ENCODE measurements at places on chromosomes 16 and 17. TPM values are rescaled to one million over a fixed set of nuclear protein-coding genes. Genes with fewer than 3 reads are reported as not detected.

The PDILT gene
- not detected for polyA plus RNA-seq

The FOXJ1 gene
- 17.4 TPM for polyA plus RNA-seq

DNA sequence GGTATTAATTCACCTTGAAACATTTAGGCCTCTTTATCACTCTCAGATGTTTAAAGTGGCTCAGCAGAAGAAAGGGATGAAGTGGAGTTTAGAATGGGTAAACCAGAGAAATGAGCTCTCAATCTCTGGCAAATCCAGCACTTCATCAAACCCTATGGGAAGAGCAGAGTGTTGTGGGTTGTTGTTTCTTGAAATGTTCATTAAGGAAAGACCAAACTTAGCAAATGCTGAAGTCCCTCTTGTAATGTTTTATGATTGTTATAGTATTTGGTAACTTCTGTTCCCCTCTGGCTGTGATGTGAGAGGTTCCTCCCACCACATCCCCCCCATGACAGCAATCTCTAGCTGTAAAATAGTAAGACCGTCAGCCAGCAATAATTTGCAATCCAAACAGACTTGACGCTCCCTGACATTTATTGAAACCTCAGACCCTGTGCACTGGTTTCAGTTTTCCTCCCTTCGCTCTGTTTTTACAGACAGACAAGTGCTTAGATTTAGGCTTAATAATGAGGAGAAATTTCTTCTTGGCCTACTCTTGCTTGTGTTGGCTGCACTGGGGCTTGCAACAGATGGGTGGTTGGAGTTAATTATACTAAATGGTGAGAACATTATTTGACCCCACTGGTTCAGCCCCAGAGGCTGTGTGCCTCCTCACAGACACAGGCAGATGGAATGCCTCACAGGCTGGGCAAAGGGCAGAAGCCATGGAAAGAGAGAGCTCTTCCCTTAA lies 609.4 kb upstream of the SOX9 start:
- no peak for DNase-seq

The PPP1R1B gene
- 66.4 TPM for polyA plus RNA-seq

The WNT3 gene
- 2.4 TPM for polyA plus RNA-seq

The ZNF385C gene
- 3.8 TPM for polyA plus RNA-seq

DNA sequence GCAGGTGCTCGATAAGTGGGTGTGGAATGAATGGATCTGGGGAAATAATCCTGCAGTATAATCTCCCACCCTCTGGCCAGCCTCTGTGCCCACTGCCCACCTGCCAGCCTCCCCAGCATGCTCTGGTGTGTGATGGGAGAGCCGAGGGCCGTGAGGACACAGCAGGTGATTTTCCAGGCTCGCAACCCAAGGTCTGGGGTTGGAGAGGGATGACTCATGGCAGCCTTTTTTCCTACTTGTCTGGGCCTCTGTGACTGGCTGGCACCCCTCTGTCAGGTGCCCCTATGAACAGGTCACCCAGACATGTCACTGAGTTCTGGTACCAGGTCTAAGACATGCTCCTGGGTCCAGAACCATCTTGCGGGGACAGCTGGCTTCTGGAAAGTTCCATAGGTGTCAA lies 385.7 kb upstream of the TNRC6C start:
- DNase-seq, result peak; percentile 19

- no peak for DNase-seq
Measured at GRCh38 chr16:66204756-66205155, 161.7 kb upstream of the CDH5 start.

GRCh38 chr17:13634021-13634420 lies 32.3 kb upstream of the HS3ST3A1 start:
- no peak for DNase-seq

GRCh38 chr17:77245162-77245926 lies 104.6 kb downstream of the SEC14L1 start:
- DNase-seq, result no peak

DNA sequence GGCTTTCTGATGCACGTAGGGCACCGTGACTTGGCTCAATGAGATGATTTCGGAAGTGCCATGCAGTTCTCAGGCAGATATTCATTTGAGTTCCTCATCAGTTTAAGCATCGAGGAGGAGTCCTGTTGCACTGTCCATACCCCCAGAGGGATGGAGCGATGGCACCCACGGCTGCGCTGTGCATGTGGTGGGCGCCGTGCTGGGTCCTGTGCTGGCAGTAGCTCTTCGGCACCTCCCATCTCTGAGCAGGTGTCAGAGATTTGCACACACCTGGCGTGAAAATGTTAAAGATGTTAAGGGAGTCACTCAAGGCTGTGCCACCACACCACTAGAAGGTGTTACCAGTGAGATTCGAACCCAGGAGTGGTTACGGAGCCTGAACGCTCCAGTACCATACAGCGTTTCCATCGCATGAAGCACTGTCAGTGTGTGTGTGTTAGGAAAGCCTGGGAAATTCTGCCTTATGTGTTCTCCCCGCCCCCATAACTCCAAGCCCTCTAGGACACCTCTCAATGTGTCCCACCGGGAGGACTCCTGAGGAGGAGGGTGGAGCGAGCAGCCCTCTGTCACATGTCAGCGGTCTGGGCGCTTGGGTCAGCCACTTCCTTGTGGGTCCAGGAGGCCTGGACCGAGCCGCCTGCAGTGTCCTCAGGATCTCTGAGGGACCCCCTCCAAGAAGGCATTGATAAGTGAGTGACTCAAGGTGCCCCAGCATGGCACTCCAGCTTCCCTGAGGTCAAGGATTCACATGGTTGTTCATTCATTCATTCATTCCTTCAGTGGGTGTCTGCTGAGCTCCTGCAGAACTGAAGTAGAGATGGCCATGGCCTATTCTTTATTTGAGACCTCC lies 3.8 kb downstream of the MRC2 start:
- DNase-seq, result no peak

The CIBAR2 gene
- 2.2 TPM for polyA plus RNA-seq

DNA sequence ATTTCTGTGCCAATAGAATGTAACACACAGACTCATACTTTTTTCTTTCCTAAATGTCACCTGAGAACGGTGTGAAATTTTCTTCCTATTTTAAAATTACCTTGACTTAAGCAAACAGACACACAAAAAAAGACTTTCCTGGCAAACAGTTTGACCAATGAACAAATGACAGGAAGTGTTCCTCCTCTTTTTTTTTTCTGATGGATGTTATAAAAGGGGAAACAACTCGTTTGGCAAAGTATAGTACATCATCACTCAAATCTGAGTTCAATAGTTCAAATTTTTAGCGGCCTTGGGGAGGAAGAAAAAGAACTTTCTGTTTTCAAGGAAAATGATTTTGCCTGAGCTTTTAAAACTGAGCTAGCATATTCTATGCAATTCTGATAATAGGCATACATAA lies 19.8 kb downstream of the HS3ST3A1 start:
- no peak for DNase-seq

GRCh38 chr17:15954222-15954621 lies 9.3 kb downstream of the ADORA2B start:
- DNase-seq, result no peak

The SLC35B1 gene
- 62.6 TPM for polyA plus RNA-seq

- no peak for DNase-seq
Measured at GRCh38 chr17:59837308-59838051, 55.3 kb downstream of the TUBD1 start.

The ADGRG1 gene
- 18.3 TPM for polyA plus RNA-seq

The CACNG5 gene
- polyA plus RNA-seq, result not detected
